NCI-H345 (cell line): ENCODE measurements at places on chromosomes 16 and 17.

DNA sequence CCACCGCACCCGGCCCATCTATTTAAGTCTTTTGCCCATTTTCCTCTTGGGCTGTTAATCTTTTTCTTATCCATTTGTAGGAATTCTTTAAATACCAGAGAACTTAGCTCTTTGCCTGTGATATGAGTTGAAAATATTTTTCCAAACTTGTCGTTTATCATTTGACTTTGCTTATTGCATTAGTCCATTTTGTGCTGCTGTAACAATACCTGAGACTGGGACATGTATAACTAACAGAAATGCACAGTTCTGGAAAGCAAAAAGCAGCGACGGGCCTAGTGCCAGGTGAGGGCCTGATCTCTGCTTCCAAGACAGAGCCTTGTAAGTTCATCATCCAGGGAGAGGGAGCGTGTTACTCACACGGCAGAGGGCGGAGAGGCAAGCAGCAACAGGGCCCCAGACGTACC lies 25.6 kb upstream of the BHLHA9 start:
- DNase-seq: no peak

DNA sequence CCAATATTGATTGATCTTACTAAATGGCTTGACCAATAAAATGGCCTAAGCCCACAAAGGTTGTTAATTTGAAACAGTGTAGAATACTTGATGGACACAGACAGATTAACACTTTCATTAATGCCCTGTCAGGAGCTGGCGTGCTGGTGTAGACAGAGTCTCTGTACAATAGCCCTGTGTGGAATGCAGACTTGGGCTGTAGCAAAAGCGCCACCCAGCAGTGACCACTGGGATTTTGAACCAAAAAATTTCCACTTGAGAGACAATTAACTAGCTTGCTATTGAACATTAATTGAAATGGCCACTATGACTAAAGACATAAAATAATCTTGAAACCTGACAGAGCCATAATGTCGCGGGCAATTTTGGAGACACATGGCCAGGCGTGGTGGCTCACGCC lies 19.7 kb upstream of the GUCY2D start:
- no peak for DNase-seq

GRCh38 chr16:82782715-82783251 lies 156.0 kb downstream of the CDH13 start:
- DNase-seq: peak; percentile 52

DNA sequence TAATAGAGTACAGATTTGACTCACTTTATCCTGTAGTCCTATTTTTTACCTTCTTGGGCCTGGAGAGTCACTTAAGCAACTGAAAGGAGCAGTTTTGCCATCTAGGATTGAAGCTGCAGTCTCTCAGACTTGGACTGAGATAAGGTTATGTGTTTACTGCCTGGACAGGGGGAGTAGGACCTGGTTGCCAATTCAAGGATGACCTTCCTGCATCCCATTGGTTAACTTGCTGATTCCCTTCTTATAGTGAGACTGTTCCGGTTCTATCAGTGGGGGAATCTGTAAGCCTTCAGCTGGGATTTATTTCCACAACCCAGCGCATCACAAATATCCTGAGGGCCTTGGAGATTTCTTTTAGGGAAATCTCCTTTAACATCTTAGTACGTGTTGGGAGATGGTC lies 2.9 kb downstream of the UBN1 start:
- no peak for DNase-seq

GRCh38 chr16:80125677-80126076 lies 415.1 kb upstream of the DYNLRB2 start:
- no peak for DNase-seq

GRCh38 chr17:13822700-13823099 lies 221.0 kb upstream of the HS3ST3A1 start:
- no peak for DNase-seq

- peak; percentile 41 for DNase-seq
Measured at GRCh38 chr17:63035695-63036094, 69.7 kb downstream of the TANC2 start.
